ENCODE measurements at places on chromosomes 6 and 20. TPM values are rescaled to one million over a fixed set of nuclear protein-coding genes. Genes with fewer than 3 reads are reported as not detected.

Gene IP6K3
- total RNA-seq = not detected

Gene HNF4A
- total RNA-seq = 471 TPM

Gene ATP6V1G2
- 0.95 TPM for total RNA-seq

Gene TNXB
- total RNA-seq = 47.7 TPM

- DNase-seq = no peak
Observed at GRCh38 chr6:134589512-134589911, 271.6 kb upstream of the SGK1 start.

GRCh38 chr6:6649824-6650349 is 61.4 kb downstream of the LY86 start:
- DNase-seq = no peak

- DNase-seq = peak; percentile 84
Observed at GRCh38 chr6:39166189-39166911, 51.4 kb upstream of the SAYSD1 start.
